ENCODE measurements at places on chromosomes 2 and 18.

DNA sequence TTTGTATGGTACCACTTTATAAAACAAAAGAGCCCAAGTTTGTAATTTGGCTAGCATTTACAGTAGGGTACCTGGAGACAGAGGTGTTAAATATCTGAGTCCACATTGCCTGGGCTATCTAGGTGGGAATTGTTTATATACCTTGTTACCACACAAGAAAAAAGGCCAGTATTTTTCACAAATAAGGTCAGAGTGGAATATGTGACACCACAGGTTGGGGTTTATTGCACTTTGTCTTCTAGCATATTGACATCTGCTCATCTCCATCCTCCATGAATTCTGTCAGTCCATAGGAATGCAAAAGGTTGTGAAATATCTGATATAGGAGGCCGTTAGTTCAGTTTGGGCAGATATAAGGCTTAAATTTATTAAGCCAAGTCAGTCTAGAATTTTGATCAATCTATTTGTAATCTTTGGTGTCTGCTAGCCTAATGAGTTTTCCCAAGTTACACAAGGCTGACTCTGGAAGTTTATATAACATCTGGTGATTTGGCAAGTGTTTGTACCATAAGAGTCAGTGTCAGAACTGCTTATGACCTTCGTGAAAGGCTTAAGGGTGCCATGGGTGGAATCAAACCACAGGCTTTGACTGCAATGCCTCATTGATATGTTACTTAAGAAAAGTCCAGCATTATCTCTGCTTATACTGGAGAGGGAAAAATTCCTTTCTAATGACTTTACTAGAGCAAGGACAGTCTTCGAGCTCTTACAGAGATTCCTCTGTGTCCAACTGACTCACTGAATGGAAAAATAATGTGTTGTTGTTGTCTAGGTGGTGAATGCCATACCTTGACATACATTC is 11.3 kb upstream of the DPP4 start:
- DNase-seq: no peak

DNA sequence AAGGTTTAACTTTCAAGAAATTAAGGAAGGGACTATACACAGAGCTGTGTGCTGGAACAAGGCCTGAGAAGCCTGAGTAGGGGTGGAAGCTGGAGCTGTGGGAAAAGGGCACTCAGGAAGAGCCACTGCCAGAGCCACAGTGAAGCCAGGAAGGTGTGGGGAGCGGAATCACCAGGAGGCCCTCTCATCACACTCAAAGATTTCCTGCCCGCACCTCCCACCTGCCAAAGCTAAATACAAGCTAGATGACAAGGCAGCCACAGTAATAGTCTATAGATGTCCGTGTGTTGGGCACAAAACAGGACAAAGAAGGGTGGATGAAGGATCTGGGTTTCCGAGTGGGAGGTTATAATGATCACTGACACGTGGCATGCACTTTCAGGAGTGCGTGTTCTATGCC is 126.0 kb downstream of the ZNF532 start:
- DNase-seq: no peak

- DNase-seq: no peak
Observed at GRCh38 chr18:48597671-48598070, 58.8 kb downstream of the CTIF start.

DNA sequence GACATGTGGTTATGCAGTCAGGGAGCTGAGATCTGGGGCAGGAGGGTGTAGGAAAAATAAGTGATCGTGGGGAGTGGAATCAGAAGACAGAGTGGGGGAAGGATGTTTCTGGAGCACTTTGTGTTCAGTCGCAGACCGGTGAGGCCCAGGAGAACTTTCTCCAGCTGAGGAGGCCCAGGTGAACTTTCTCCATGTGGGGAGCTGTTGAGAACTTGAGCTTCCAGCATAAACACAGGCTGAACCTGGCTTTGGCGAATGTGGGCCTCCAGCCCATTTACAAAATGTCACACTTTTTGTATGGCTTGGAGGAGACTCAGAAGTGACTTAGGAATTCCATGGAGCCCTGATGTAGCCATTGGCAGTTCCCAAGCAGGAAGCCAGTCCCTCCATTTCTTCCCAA is 108.5 kb downstream of the VAPA start:
- no peak for DNase-seq

DNA sequence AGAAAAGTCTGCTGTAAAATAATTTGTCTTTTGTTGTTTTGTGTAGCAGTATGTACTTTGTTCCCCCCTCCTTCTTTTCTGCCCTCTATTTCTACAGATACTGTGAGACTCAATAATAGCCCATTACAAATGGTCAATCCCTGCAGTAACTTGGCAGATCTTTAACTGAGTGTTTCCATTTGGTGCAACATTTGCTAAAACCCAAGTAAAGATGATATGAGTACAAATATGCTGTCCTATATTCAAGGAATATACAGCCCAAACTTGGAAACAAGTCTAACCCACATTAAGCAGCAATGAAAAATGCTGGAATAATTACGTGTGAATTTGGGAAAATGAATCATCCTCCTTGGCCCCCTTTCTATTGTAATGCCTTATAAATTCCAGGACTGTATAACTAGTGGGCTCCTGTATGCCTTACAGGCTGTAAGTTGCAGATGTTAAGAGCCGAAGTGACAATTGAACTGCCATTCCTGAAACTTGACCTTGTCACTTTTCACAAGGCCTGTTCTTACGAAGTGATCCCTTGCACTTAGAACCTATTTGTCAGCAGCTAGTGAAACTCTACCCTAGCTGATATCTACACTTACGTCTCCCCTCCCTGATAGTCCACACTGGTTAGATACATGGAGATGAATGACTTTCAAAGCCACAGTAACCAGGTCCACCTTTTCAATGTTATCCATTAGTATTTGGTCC is 104.9 kb downstream of the IRS1 start:
- DNase-seq: no peak

DNA sequence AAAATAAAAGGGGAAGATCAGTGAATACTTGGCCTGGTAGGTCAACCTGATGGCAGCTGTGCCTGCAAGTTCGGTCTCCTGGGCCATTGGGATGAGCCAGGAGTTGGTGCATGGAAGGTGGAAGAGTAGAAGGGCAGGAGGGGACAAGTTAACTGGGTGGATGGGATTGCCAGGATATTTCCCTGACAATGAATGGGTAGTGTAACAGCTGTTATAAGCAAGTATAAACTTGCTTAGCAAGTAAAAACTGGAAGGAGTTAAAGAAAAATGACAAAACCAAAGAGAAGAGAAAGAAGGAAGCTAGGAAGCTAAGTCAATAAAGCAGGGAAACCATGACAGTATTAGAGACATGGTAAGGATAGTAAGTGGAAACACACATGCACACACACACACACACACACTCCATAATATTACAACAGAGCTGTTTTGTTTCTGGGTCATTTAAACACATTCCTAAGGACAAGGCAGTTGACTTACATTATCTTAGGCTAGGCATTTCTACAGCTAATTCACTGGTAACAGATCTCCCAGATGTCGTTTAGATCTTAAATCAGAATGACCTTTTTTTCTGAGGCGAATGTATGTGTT is 29.7 kb downstream of the MEP1B start:
- no peak for DNase-seq

GRCh38 chr18:73688851-73689711 is 458.6 kb downstream of the FBXO15 start:
- DNase-seq: no peak

Measured in GM12864 (cell line).